Lower leg skin (tissue), 4 donors: ENCODE measurements at places on chromosomes 3 and 15. TPM values are rescaled to one million over a fixed set of nuclear protein-coding genes. Genes with fewer than 3 reads are reported as not detected.

DNA sequence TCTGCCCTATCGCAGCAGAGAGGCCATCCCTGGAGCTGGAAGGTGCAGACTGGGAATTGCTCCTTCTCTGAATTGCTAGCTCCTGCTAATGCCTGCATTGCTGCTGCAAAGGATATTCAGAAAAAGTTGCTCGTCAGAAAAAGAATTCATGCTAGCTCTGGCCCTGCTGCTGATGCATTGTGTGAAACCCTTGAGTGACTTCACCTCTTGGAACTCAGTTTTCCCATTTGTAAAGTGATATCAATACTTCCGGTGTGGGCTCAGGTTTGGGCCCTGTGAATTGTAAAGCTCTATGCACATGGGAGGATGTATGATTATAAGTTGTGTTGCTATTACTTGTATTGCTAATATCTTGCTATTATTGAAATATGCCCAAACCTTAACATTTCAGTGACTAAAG lies 11.4 kb downstream of the SQOR start:
- peak; percentile 49 for DNase-seq

DNA sequence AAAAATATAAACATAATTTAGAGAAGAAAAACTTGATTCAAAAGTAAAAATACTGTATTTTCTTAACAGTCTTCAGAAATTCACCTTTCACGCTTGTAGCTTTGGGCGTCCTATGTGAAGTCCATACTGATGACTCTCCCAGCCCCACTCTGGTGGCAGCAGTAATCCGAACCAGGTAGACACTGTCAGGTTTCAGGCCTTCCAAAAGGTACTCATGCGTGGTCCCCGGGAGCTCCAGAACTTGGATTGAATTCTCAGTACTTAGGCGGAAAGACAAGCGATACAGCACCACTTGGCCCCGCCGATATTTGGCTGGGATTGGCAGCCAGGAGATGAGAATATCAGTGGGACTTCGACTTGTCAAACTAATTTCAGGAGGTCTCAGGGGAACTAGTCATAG lies 69.7 kb downstream of the PRTG start:
- DNase-seq, result no peak

- no peak for DNase-seq
These were observed 580.7 kb upstream of the EPHA6 start for GRCh38 chr3:96233679-96234078.

- DNase-seq, result no peak
These were observed 90.0 kb downstream of the TGFBR2 start for GRCh38 chr3:30696403-30696819.

DNA sequence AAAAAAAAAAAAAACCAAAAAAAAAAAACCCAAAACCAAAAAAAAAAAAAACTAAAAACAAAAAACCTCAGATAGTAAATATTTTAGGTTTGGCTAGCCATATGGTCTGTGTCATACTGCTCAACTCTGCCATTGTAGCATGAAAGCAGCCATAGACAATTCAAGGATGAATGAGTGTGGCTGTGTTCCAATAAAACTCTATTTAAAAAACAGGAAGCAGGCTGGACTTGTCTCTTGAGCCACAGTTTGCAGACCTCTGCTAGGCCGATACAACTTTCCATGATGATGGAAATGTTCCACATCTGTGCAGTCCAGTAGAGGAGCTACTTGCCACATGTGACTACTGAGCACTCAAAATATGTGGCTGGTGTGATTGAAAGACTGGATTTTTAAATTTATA lies 11.1 kb downstream of the EFCAB12 start:
- no peak for DNase-seq

DNA sequence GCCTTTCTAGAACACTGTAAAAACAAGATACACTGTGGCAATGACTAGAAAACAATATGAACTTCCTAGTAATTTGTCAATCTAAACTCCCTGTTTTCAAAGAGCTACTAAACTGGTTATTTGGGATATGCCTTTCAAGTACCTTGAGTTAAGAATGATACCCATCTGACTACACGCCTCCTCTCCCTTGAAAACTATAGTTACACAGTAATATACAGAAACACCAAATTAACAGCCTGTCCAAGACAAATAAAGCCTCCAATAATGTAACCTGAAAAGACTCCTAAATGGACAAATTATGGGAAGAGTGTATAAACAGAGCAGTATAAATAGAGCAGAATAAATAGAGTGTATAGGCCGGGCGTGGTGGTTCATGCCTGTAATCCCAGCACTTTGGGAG lies 70.1 kb downstream of the SMARCC1 start:
- DNase-seq, result no peak

GRCh38 chr3:121648219-121648958 lies 12.3 kb downstream of the HCLS1 start:
- peak; percentile 36 for DNase-seq

ACTR8 gene
- total RNA-seq, result 12.0 TPM
